ENCODE measurements at places on chromosomes 2 and 18. TPM values are rescaled to one million over a fixed set of nuclear protein-coding genes. Genes with fewer than 3 reads are reported as not detected.

CD207 gene
- total RNA-seq = 1.1 TPM

ZSWIM2 gene
- not detected for total RNA-seq

- H3K36me3 ChIP-seq = no peaks in the 10 kb centered on the region
- no peak overlapping the region for H3K4me3 ChIP-seq
- no peak for DNase-seq
- no peaks in the 10 kb centered on the region for H3K27me3 ChIP-seq
Measured at GRCh38 chr2:178865999-178866398, 58.8 kb upstream of the TTN start.

- peaks cover 25% of the 10 kb centered on the region for H3K4me1 ChIP-seq
- no peaks in the 10 kb centered on the region for H3K36me3 ChIP-seq
- no peak overlapping the region for H3K27ac ChIP-seq
- H3K4me3 ChIP-seq = no peak overlapping the region
- no peaks in the 10 kb centered on the region for H3K27me3 ChIP-seq
Measured at GRCh38 chr2:96960153-96960961, 26.0 kb downstream of the FAM178B start.

- H3K27ac ChIP-seq = peak overlapping the region; percentile 74
- no peak for DNase-seq
- peaks cover 39% of the 10 kb centered on the region for H3K4me1 ChIP-seq
Measured at GRCh38 chr2:190576573-190576972, 42.1 kb upstream of the NEMP2 start.

TP53I3 gene
- total RNA-seq = 5.8 TPM

- no peaks in the 10 kb centered on the region for H3K27me3 ChIP-seq
- H3K27ac ChIP-seq = no peak overlapping the region
- H3K36me3 ChIP-seq = peaks cover 41% of the 10 kb centered on the region
- DNase-seq = no peak
- H3K4me1 ChIP-seq = peaks cover 8% of the 10 kb centered on the region
- H3K4me3 ChIP-seq = no peak overlapping the region
Measured at GRCh38 chr2:39736640-39737039, 42.4 kb downstream of the THUMPD2 start.

DNA sequence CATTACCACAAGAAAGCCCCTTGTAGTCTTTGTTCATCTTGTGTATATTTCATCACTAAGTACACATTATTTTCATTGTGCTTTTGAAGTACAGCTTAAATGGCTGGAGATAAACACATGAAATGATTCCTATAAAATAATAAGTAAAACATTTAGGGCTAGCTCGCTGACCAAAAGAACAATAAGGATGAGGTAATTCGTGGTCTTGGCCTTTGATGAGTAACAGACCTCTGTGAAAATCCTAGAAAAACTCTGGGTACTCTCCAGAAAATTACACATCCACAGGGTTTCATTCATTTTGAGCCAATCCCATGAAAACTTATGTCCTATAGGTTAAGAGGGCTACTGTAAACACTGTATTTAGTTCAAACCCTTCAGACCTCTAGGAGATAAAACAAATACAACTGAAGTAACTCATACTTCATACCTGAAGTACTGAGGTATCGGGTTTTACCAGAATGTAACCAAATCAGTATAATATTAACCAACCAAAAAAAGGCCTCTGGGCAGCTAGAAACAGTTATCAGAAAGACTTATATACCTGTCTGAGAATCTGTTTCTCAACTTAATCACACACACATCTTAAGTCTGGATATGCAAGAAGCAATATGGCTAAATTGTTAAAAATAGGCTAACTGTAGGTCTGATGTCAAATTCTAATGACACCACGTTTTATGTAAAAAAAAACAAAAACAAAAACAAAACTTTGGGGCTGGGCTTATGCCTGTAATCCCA lies 31.0 kb downstream of the CFAP36 start:
- H3K27me3 ChIP-seq = no peaks in the 10 kb centered on the region
- H3K36me3 ChIP-seq = peaks cover 4% of the 10 kb centered on the region
- H3K4me1 ChIP-seq = peaks cover 10% of the 10 kb centered on the region
- no peak overlapping the region for H3K27ac ChIP-seq
- no peak overlapping the region for H3K4me3 ChIP-seq

DNA sequence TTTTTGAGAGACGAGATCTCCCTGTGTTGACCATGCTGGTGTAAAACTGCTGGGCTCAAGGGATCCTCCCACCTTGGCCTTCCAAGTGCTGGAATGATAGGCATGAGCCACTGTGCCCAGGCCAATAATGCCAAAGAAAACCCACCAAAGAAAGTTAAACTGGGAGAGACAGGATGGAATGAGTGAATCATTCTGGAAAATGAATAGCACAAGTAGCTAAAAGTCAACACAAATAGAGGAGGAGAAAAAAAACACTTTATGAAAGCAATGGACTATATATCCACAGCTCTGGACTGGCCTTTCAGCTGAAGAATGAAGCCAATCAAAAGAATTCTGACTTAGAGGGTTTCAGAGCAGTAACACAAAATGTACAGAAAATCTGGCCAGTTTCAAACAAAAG lies 23.9 kb downstream of the IAH1 start:
- peaks cover 41% of the 10 kb centered on the region for H3K4me1 ChIP-seq
- no peaks in the 10 kb centered on the region for H3K27me3 ChIP-seq
- H3K27ac ChIP-seq = no peak overlapping the region
- DNase-seq = no peak
- peaks cover 39% of the 10 kb centered on the region for H3K36me3 ChIP-seq
- no peak overlapping the region for H3K4me3 ChIP-seq

ERCC3 gene
- 102 TPM for total RNA-seq

DNA sequence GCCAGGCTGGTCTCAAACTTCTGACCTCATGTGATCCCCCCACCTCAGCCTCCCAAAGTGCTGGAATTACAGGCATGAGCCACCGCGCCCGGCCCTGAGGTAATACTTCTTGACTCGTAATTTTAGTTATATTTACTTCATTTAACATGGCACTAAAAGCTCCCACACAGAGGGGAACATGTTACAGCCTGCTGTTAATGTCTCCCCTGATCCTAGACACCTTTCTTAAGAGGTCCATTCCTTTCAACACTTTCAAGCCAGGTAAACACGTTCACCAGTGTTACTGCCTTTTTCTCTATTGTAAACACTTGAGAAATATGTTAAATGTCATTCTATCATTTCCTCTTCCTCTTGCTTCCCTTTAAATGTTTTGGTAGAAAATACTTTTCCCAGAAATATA lies 161.4 kb downstream of the METTL4 start:
- no peak overlapping the region for H3K4me3 ChIP-seq
- H3K36me3 ChIP-seq = no peaks in the 10 kb centered on the region

GRCh38 chr18:24246143-24246542 lies 107.3 kb downstream of the CABYR start:
- peaks cover 7% of the 10 kb centered on the region for H3K4me1 ChIP-seq
- H3K36me3 ChIP-seq = no peaks in the 10 kb centered on the region
- no peak overlapping the region for H3K27ac ChIP-seq

DNA sequence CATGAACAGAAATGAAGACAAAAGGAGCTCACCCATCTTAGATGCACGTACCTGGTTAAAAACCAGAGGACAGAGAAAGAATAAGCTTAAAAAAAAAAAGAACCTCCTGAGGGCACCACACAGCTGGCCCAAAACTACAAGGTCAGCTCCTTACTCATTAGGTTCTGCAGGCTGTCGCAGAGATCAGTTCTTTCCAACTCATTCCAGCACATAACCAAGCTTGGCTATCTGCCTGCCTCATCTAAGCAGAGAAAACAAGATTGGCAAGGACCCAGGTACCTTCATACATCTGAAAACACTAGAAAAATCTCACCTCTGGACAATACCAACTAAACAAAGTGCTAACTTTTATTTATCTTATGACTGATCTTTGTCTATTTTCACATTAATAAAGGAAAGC lies 89.9 kb downstream of the NOL10 start:
- no peak overlapping the region for H3K27ac ChIP-seq
- H3K4me3 ChIP-seq = no peak overlapping the region
- no peaks in the 10 kb centered on the region for H3K4me1 ChIP-seq
- DNase-seq = no peak

GRCh38 chr18:8277270-8277669 lies 332.0 kb upstream of the RAB12 start:
- H3K27me3 ChIP-seq = no peaks in the 10 kb centered on the region
- DNase-seq = no peak
- H3K4me1 ChIP-seq = no peaks in the 10 kb centered on the region
- H3K27ac ChIP-seq = no peak overlapping the region
- no peaks in the 10 kb centered on the region for H3K36me3 ChIP-seq
- no peak overlapping the region for H3K4me3 ChIP-seq

DNA sequence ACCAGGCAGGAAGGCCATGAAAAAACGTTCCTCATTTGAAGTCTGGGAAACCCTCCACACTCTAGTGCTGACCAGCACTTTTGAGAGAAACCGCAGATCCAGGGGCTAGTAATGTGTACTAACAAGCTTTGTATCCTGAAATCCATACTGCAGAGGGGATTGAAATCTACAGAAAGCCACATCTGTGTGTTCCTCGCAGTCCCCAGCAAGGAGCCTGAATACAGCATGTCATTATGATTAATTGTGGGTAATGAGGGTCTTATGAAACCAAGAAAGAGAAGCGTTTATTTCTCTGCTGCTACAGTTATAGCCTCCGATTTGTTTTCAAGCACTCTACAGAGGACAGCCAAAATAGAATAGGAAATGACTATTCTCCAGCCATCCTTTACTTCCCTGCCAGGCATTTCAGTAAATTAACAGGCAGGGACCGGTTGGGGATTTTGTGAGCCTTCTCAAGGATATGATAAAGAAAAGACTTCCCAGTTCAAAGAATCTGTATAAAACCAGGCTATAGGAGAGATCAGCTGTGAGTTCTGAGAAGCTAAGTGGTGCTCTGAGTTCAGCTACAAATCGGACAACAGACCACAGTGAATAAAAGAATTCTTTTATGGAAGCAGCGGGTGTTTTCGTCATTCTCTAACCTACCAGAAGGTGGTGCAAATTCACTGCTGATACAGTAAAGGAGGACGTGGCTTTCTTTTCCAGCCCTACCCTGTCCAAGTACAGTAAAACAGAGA lies 133.4 kb downstream of the INSIG2 start:
- peaks cover 63% of the 10 kb centered on the region for H3K27me3 ChIP-seq
- H3K4me1 ChIP-seq = peaks cover 40% of the 10 kb centered on the region
- no peak for DNase-seq
- H3K4me3 ChIP-seq = peak overlapping the region; percentile 91
- H3K36me3 ChIP-seq = no peaks in the 10 kb centered on the region
- H3K27ac ChIP-seq = peak overlapping the region; percentile 85

DNA sequence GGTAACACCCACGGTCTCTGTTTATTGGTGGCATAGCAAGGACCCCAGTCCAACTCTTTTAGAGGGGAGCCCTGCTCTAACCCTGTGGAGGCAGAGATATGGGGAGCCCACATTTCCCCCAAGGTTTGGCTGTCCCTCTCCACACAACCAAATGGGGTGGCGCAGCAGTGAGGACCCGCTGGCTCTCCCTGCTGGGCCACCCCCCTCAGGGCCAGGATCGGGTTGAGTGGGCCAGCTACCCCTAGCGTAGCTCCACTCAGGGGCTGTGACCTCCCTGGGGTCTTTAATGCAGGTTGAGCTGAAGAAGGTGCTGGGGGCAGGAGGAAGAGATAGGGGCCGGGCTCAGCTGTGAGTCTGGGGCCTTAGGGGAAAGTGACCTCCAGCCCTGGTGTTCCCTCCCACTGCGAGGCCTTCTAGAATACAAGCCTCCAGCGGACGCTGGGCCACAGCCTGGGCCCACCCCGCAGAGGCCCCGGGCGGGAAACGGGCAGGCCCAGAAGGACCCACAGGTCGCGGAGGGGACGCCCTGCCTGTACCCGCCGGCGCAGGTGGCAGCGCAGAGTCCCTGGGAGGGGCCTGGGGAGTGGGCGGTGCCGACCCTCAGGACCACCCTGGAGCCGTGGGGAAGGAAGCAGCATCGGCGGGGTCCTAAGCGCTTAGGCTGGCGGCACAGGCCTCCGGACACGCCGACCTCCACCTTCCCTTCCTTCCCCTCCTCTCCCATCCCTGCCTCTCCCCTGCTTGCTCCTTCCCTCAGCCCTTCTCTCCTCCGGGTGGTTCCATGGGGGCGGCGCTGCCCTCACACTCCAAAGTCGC lies 9.6 kb downstream of the CROCC2 start:
- H3K4me1 ChIP-seq = no peaks in the 10 kb centered on the region
- no peak for DNase-seq
- peaks cover 6% of the 10 kb centered on the region for H3K27me3 ChIP-seq
- H3K27ac ChIP-seq = no peak overlapping the region
- H3K4me3 ChIP-seq = no peak overlapping the region

UGT1A8 gene
- not detected for total RNA-seq

GRCh38 chr2:240459401-240460252 lies 24.2 kb downstream of the GPC1 start:
- H3K27me3 ChIP-seq = peaks cover 8% of the 10 kb centered on the region
- no peaks in the 10 kb centered on the region for H3K4me1 ChIP-seq
- DNase-seq = no peak
- H3K36me3 ChIP-seq = no peaks in the 10 kb centered on the region

GRCh38 chr2:237601453-237602116 lies 11.1 kb upstream of the RAB17 start:
- H3K4me1 ChIP-seq = peaks cover 26% of the 10 kb centered on the region
- peak overlapping the region; percentile 94 for H3K27ac ChIP-seq
- H3K4me3 ChIP-seq = no peak overlapping the region
- no peaks in the 10 kb centered on the region for H3K36me3 ChIP-seq
- DNase-seq = no peak

- no peak for DNase-seq
- H3K4me3 ChIP-seq = peak overlapping the region; percentile 64
- H3K27ac ChIP-seq = peak overlapping the region; percentile 75
Measured at GRCh38 chr2:207328944-207329386, 163.2 kb upstream of the KLF7 start.

DNA sequence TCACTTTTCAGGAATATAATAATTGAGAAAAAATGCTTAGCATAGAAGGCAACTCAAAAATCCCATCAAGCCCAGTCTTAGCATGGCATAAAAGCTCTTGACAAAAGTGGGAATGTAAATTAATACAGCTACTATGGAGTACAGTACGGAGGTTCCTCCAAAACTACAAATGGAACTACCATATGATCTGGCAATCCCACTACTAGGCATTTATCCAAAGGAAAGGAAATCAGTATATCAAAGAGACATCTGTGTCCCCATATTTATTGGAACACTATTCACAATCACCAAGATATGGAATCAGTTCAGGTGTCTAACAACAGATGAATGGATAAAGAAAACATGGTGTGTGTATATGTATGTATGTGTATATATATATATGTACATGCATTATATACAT lies 28.8 kb downstream of the ITGAV start:
- no peaks in the 10 kb centered on the region for H3K27me3 ChIP-seq
- peaks cover 11% of the 10 kb centered on the region for H3K36me3 ChIP-seq
- DNase-seq = no peak

LINC00305 gene
- not detected for total RNA-seq

- peaks cover 3% of the 10 kb centered on the region for H3K27me3 ChIP-seq
- peaks cover 33% of the 10 kb centered on the region for H3K4me1 ChIP-seq
- peak overlapping the region; percentile 75 for H3K4me3 ChIP-seq
Measured at GRCh38 chr2:223943561-223944008, 1.6 kb downstream of the WDFY1 start.

DNA sequence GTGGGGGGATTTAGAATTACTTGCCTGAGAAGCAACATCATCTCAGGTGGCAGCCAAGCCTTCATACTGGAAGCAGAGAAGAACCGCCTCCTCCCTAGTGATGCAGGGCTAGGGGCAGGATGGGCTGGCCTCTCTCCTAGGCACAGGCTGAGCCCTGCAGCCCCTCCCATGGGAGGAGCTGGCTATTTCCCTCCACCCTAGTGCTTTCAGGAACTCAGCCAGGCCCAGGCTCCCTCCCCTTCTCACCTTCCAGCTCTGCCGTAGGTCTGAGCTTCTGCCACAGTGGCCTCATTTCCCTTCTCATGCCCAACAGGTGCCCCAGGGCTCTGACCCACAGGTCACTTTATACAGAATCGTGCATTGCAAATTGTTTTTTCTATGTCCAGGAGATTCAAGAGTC lies 31.0 kb downstream of the CENPA start:
- H3K27ac ChIP-seq = no peak overlapping the region
- H3K4me3 ChIP-seq = no peak overlapping the region
- no peaks in the 10 kb centered on the region for H3K4me1 ChIP-seq
